Activated gamma-delta T cell (primary cell): ENCODE measurements at places on chromosomes 6 and 20.

- DNase-seq: no peak
These were observed 42.8 kb downstream of the RPF2 start for GRCh38 chr6:111024681-111025080.

DNA sequence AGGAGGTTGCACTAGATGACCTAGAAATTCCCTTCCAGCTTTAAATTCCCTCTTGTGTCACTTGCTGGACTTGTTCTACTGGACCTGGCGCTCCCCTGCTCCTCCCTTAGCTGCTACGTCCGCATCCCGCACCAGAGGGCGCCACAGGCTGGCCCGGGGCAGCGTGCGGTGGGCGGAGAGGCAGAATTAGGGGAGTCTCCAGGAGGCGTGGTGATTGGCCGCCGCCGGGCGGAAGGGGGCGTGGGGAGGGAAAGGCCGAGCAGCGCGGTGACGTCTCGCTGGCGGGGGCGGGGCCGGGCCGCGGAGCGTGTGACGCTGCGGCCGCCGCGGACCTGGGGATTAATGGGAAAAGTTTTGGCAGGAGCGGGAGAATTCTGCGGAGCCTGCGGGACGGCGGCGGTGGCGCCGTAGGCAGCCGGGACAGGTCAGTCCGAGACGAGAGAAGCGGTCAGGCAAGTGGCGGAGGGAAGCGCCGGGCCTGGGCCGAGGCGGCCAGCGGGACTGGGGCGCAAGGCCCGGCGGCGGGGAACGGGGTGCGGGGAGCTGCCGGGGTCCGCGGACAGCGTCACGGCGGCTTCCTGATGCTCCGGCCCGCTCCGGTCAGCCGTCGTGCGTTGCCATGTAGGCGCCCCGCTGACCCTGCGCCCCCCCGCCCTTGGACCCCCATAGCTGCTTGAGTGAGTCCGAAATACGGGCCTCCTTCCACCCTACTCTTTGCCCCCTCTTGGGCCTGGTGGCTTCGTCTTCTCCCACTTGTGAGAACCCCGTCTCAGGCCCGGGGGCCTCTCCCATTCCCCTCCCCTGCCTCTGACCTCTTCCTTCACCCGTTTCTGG lies at the start of gene PPARD:
Gene PPARD, plus strand, starts transcription at position 301 of the 834 bp plus-strand sequence. CDS start 68,530 bp downstream, outside the sequence.
- peak; percentile 96 for DNase-seq

- no peak for DNase-seq
These were observed 164.8 kb upstream of the QKI start for GRCh38 chr6:163249651-163250101.

GRCh38 chr20:14996883-14997672 lies 659.7 kb upstream of the FLRT3 start:
- no peak for DNase-seq

DNA sequence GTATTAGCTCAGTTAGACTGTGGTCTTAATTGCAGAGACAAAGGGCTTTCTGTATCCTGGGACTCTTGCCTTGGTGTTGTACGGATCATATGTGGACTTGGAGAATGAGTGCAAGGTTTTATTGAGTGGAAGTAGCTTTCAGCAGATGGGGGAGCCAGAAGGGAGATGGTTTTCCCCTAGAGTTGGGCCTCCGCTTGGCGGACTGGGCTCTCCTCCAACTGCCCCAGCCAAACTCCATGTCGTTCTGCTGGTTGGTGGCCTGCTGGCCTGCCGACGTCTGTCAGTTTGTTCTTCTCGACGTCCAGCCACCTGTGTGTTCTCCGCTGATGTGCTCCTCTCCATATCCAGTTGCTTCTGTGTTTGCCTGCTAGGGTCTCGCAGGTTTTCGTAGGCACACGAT lies 189.5 kb upstream of the FLRT3 start:
- DNase-seq: no peak

- no peak for DNase-seq
These were observed 12.0 kb downstream of the GLP1R start for GRCh38 chr6:39060467-39061160.

- no peak for DNase-seq
These were observed 60.8 kb downstream of the RBM38 start for GRCh38 chr20:57451795-57452661.

- DNase-seq: no peak
These were observed 39.0 kb downstream of the B4GALT5 start for GRCh38 chr20:49674383-49675352.

DNA sequence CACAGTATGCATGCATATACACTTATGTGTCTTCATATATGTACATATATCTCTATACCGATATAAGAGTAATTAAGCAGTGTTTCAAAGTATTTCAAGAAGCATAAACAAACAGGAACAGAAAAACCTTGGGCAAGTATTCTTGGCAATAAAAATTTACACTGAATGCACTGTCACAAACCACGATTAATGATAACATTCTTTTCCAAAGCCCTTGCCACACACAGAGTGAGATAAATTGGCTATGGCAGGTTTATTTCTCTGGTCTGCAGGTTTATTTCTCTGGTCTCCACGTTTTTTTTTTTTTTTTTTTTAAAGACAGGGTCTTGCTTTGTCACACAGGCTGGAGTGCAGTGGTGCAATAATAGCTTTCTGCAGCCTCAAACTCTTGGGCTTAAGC lies 73.0 kb downstream of the PPP1R3G start:
- DNase-seq: no peak

DNA sequence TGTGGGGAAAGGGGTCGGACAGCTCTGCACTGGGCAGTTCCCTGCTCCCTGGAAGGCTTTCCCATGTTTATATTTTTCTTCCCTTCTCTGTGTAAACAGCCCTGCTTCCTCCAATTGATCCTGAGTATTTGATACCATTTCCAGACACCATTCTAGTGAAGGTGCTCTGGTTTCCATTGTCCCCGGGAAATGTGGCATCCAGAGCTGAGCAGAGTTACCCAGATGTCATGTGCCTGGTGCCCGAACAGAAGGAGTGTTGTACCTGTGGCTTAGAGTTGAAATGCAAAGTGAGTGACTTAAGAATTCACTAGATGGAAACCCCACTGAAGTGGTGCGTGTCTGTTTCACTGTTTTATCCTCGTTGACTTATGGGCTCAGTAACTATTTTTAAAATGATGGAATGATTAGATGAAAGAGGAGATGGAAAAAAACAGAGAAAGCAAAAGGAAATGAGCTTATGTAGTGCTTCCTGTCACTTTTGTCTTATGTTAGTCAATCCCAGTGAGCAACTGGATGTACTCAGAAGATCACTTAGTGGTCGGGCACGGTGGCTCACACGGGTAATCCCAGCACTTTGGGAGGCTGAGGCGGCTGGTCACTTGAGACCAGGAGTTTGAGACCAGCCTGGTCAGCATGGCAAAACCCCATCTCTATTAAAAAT lies 83.8 kb downstream of the SASH1 start:
- no peak for DNase-seq

- DNase-seq: no peak
These were observed 60.9 kb upstream of the TXNDC5 start for GRCh38 chr6:7971499-7971898.

GRCh38 chr6:112931832-112932231 lies 584.7 kb downstream of the RFPL4B start:
- DNase-seq: no peak

- no peak for DNase-seq
These were observed 113.3 kb upstream of the TRAF3IP2 start for GRCh38 chr6:111718990-111719389.

- DNase-seq: no peak
These were observed 169.5 kb upstream of the HDAC2 start for GRCh38 chr6:114140416-114140815.

- DNase-seq: no peak
These were observed 63.7 kb upstream of the COL21A1 start for GRCh38 chr6:56311061-56311460.

DNA sequence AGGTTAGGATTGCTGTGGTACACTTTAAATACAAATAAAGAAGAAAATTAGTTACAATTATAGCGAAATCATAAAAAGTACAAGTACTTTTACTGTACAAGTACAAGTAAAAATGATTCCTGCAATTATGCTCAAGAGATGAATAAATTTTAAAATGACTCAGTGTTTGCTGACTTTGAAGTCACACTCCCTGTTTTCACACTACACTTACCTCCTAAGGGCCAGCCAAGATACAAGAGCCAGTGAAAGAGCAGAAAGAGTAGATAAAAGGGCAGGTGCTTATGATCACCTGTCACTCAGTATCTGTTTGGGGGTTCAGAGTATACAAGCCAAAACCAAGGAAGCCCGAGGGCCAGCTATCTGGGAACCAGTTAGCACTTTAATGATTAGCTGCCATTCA lies 41.0 kb upstream of the COL21A1 start:
- no peak for DNase-seq

DNA sequence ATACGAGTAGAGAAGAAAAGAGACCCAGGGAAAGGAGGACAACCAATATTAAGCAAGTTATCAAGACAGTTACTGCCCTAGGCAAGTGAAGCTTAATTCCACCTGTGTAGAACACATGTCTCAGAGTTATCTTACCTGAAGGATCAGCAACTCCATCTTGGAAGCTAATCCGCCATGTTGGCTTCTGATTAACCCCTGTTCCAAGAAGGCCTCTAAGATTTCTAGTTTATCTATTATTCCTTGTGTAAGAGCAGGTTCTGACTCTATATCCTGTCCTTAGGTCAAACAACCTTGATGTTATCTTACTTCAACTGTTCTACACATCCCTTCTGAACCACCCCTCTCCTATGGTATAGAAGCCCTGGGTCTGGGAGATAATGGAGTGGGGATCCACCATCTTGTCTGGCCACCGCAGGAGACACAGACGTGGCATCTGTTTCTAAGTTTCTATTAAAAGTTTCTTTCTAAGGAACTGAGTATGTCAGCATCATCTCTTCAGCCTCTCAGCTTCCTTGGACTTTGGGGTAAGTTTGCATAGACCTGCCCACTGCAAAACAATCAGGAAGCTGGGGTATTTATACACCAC lies 27.7 kb upstream of the PTPN1 start:
- DNase-seq: no peak

- no peak for DNase-seq
These were observed 32.0 kb downstream of the ARHGAP40 start for GRCh38 chr20:38633577-38634093.

DNA sequence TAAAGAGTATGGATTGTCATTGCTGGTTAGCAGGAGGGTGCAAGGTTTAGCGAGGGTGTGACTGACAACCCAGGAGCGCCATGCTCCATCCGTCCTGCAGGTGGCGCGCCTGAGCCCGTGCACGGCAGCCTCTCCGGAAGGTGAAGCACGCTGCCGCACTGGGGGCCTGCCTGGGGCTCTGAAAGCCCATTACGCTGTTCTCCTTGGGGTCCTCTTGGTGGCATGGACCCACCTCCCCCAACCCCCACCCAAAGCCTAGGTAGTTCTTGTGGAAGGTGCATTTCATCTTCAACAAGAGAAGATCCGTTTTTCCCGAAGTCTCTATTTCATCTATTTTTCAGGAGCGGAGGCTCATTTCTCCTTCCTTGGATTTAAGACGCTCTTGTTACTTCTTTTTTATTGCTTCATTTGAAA lies 197.4 kb upstream of the KCNG1 start:
- peak; percentile 23 for DNase-seq

DNA sequence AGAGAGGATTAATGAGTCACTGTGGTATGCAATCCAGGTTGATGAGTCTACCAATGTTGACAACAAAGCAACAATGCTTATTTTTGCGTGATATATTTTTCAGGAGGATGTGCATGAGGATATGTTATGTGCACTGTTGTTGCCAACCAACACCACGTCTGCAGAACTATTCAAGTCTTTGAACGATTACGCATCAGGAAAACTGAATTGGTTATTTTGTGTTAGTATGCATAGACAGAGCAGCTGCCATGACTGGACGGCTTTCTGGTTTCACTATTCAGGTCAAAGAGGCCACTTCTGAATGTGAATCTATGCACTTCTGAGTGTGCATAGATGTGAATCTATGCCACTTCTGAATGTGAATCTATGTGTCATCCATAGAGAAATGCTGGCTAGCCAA lies 134.0 kb upstream of the GRIK2 start:
- DNase-seq: no peak

GRCh38 chr6:6319952-6320811 lies at the start of gene F13A1:
F13A1 (minus strand) TSS chr6:6320662; CDS start chr6:6318664, 1,998 bp downstream.
- DNase-seq: no peak

DNA sequence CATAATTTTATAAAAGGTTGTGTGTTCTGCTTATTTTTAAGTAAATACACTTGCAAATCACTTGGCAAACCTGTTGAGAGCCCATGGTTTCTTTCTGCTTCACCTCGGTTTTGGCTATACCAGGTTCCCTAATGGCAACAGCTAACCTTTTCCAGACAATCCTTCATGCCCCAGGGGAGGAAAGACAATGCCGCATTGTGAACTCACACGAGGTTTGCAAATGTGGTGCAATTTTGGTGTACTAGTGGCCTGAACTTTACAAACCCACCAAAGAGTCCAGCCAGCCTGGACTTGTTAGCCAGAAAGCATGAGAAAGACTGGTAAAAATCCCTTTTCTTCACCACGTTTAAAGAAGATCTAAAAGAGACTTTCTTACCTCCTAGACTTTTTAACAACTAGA lies 84.8 kb upstream of the SOX4 start:
- DNase-seq: no peak

DNA sequence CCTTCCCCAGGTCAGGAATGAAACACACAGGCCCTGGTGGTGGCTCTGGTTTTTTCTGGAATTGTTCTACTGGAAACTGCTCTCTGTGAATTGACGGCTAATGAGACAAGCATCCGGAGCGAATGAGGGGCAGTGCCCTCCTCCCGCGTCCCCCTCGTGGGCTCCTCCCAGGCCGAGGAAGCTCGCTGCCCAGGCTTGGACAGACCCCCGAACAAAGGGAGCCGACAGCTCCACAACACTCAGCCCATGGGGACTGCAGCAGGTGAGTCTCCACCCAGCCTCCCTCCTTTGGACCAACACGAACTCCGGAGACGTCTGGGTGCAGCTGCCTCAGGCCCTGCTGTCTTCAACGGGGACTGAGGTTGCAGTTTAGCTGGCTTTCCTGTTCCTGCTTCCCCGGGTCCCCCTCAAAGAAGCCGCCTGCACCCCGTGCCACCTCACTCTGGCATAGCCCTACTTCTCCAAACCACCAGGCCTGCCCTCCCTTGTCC lies 31.3 kb upstream of the AFDN start:
- no peak for DNase-seq

DNA sequence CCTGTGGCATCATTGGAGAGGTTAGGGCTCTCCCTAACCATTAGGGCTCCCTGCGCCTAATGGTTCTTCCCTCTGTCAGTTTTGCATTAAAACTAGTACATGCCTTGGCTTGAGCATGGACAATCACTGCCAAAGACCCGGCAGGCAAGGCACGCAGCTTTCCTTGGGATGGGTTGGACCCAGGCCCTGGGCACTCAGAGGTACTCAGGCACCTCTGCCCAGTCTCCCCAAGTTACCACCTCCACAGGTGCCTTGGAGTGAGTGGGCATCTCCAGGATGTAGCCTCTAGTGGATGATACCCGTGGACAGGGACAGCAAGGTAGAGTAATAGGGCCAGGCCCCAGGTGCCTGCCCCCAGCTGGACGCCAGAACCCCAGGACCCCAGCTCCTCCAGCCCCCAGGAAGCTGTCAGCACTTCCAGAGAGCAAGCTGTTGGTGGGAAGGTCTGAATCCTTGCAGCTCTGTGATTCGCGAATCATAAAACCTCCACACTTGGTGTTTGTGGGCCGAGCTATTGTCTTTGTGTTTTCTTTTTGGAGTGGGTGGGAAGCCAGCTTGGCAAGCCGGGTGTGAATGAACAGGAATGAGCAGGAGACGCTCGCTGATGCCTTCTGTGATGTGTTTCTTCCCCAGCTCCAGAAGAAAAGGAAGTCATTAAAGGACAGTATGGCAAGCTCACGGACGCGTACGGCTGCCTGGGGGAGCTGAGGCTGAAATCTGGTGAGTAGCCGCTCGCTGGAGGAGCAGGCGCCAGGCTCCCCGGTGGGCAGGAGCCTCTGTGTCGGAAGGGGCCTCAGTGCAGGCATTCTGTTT lies 35.1 kb downstream of the SYNJ2 start:
- no peak for DNase-seq
